ENCODE measurements at places on chromosomes 1 and 21.

DNA sequence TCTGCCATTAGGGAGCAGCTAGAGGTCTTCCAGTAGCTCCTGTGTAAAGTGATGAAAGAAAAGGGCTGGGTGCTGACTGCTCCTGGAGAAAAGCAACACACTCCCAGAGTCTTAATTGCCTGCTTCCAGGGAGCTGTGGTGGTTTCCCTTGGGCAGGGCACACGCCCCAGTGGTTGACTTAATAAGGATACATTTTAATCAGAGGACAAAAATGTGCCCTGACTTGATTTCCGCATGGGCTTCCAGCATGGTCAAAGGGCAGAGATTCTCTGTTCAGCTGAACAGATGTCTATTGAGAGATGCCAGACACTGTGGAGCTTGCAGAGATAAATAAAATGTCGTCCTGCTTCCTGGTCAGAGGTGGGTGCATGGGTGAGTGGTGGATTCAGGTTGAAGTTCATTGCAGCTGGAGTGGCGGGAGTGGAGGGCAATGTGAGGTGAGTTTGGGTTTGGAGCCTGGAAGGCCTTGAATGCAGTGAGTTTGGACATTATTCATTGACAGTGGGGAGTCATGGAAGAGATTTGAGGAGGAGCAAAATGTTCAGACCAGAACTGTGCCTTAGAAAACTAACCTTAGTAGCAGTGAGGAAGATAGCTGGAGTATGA is 16.0 kb downstream of the QSOX1 start:
- DNase-seq: no peak

GRCh38 chr1:27299385-27300271 is 22.3 kb upstream of the TMEM222 start:
- DNase-seq: no peak

- DNase-seq: no peak
Observed at GRCh38 chr1:50251702-50252101, 143.0 kb downstream of the ELAVL4 start.

DNA sequence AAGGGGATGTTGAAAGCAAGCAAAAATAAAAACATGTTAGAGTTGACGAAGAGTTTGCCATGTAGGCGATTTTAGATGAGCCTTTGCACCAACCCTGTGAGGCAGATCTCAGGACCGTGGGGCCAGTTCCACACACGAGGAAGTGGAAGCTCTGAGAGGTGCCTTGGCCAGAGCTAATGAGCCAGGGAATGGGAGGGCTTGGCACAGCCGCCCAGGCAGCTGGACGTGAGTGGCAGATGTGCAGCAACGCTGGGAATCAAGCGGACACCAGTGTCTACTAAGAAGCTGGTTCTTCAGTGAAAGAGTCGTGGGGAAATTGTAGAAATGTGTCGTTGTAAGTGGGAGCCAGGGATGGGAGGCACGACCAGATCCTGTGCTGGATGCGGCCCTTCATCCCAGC is 58.9 kb upstream of the COL6A1 start:
- DNase-seq: no peak

DNA sequence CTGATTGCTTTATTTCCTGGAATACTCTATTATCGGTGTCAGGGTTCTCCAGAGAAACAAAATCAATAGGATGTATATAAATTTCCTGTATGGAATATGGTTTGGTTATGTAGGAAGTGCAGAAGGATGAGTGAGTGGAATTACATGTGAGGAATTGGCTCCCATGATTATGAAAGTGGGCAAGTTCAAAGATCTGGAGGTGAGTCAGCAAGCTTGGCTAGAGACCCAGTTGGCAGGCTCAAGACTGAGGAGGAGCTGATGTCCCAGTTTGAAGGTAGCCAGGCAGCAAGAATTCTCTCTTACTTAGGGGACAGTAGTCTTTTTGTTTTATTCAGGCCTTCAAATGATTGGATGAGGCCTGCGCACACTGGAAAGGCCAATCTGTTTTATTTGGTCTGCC is 57.5 kb downstream of the MAP3K7CL start:
- no peak for DNase-seq

Measured in esophagus squamous epithelium (tissue), 5 donors.